ENCODE measurements at places on chromosomes 16 and 17.

DNA sequence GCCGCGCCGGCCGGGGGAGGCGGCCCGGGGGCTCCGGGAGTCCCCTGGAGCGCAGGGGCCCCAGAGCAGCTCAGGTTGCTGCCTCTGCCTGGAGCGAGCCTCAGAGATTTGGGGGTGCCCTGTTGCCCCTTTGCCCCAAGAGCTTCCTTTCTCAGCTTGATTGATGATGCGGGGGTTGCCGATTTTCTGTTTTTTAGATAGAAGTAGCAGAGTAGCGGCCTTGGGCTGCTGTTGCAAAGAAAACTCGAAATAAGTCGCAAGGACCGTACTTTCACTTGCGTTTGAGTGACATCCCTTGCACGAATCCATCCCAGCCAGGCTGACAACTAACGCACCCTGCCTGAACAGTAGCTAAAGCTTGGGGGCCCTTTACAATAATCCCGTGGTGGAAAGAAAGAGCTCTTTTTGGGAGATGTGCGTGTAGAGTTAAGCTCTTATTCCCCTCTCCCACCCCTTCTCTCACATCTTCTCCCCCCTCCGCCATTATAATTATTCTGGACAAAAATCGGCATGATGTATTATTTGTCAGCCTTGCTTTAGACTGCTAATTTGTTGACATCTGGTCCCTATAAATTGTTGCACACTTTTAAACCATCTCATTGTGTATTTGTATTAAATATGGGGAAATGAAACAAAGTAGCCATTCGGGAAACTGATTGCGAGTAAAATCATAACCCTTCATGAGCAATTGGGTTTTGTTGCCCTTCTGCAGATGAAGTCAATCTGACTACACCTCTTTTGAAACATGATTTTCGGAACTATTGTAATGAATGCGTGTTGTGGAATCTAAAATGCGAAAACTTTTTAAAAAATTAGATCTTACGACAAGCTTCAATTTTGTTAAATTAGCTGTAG, 873 bp downstream of the USP10 start:
- no peak for DNase-seq

GRCh38 chr16:50311134-50311528, 44.8 kb downstream of the ADCY7 start:
- DNase-seq, result no peak

- peak; percentile 88 for DNase-seq
These were observed 75.8 kb downstream of the ADAMTS18 start for GRCh38 chr16:77359065-77359502.

DNA sequence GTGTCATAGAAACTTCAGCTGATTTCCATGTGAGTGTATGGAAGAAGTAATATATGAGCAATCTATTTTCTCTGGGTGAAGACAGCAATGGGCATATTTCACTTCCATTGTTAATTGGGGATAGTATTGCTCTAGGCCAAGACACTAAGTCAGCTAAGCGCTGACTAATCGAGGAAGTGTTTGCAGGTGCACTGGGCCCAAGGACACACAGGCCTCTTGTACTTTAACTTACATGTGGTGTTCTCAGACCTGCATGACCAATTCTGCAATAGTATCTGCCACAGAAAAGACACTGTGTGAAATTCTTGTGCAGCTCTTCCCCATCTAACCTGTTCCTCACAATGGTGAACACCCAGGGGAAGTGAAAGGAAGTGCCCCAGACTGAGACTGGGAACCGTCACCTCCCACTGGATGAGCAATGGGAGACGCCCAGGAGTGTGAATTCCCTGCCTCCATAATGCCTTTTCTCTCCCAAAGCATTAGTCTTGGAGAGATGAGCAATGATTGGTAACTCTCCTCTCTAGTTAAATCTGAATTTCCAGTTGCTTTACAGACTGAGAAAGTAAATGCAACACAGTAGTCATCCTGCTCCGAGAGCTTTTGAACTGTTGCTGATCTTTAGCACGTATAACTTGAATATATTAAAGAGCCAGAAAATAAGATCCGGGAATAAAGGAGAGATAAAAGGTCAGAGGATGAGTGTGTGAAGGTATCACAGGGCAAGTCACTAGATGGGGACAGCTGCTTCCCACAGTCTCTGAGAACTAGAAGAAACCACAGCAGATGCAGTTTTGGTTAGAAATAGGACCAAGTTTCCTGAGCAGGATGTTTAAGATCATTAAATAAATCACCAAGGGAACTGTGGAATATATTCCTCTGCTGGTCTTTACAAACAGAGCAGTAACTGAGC, 82.6 kb downstream of the CDK5R1 start:
- DNase-seq, result no peak

GRCh38 chr17:69042308-69042707, 18.4 kb downstream of the ABCA9 start:
- DNase-seq, result no peak

GRCh38 chr16:89565256-89565505, 4.7 kb downstream of the RPL13 start:
- no peak for DNase-seq

DNA sequence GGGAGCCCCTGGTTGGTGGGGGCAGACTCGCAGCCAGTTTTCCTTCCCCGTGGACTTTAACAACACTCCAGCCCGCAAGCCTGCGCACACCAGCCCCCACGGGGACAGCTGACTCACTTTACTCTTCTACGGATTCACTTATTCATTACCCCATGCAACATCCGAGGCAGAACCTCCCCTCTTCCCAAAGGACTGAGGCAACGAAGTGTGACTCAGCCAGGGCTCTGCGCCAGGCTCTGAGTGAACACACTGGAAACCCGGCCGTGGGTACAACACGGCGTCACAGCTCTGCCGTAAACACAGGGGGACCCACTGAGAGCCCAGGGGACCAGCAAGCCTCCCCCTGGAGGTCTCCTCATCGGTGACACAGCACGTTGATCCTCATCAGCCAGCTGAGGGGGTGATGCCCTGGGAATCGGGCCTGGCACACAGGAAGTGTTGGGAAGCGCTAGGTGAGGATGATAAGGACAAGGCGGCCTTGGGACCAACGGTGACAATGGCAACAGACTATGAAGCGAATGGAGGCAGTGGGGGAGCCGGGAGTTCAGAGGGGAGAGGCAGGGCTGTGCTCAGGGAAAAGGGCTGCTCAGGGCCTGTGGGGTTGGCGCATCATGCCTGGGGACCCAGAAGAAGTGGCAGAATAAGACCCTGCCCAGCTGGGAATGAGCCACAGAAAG, 14.6 kb downstream of the COTL1 start:
- DNase-seq, result no peak

- DNase-seq, result no peak
These were observed 17.8 kb downstream of the TSPOAP1 start for GRCh38 chr17:58310511-58311428.

- DNase-seq, result no peak
These were observed 34.7 kb downstream of the MRTFB start for GRCh38 chr16:14105760-14106375.

DNA sequence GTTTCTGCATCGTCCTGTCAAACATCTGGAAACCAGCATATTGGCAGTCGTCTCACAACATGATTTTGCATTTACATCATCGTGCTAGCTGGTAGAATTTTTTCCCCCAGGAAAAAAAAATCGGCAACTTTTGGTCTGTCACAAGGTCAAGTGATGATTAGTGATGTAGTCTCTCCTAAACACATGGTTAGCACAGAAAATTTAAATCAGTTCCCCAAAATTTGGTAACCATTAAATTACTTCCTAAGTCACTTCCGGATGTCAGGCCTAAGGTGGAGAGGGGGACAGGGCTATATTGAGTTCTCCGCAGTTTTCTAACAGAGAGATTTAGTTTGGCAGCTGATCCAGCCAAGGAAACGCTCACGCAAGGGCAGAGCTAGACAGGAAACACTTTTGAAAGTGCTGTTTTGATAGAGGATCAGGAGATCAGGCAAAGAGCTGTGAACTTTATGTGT, 271.0 kb upstream of the TBX2 start:
- DNase-seq, result no peak

All from DMS153 (cell line).